ENCODE measurements at places on chromosomes 16 and 17. TPM values are rescaled to one million over a fixed set of nuclear protein-coding genes. Genes with fewer than 3 reads are reported as not detected.
A peak's percentile ranks its signal among the peaks of the same experiment; 100 is the strongest.

- no peak for DNase-seq
These were observed 104.9 kb downstream of the ADCY9 start for GRCh38 chr16:4011225-4011939.

GRCh38 chr17:19753051-19753509 lies 5.0 kb upstream of the ALDH3A1 start:
- peak; percentile 96 for DNase-seq

- DNase-seq: peak; percentile 37
These were observed 7.5 kb downstream of the SLC16A3 start for GRCh38 chr17:82236142-82236971.

GRCh38 chr17:222172-222571 lies 40.7 kb upstream of the DOC2B start:
- DNase-seq: no peak

The CLEC19A gene
- not detected for polyA plus RNA-seq

DNA sequence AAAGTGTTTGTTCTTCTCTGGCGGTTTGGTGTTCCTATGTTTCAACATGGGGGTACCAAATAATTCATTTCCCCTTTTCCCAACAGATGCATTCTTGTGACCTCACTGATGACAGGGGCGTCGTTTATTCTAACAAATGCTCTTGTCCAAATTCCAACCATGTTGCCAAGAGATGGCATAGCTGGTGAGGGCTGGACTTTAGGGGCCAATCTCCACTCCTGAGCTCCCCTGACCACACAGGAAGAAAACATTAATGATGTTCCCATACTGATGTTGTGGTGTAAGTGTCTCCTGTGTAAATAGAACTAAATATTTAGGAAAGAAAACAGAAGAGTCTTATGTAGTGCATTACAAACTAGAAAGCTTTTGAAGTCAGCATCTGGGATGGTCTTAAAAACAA lies 431.6 kb downstream of the CDH13 start:
- no peak for DNase-seq

DNA sequence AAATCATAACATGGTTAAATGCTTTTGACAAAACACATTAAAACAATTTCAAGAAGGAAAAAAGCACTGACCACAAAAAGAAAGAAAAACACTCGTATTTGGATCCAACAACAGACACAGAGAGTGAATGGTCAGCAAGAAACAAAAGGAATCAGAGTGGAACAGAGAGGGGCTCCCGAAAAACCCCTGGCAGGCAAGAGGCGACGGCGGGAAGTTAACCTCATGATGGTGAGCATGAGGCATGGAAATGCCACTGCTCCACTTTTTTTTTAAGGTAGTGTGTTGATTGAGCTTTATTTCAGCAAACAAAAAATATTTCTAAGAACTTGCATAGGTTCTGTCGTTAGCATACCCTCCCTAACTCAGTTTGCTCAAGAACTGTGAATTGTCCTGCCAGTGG lies 32.1 kb upstream of the ST6GALNAC1 start:
- no peak for DNase-seq

DNA sequence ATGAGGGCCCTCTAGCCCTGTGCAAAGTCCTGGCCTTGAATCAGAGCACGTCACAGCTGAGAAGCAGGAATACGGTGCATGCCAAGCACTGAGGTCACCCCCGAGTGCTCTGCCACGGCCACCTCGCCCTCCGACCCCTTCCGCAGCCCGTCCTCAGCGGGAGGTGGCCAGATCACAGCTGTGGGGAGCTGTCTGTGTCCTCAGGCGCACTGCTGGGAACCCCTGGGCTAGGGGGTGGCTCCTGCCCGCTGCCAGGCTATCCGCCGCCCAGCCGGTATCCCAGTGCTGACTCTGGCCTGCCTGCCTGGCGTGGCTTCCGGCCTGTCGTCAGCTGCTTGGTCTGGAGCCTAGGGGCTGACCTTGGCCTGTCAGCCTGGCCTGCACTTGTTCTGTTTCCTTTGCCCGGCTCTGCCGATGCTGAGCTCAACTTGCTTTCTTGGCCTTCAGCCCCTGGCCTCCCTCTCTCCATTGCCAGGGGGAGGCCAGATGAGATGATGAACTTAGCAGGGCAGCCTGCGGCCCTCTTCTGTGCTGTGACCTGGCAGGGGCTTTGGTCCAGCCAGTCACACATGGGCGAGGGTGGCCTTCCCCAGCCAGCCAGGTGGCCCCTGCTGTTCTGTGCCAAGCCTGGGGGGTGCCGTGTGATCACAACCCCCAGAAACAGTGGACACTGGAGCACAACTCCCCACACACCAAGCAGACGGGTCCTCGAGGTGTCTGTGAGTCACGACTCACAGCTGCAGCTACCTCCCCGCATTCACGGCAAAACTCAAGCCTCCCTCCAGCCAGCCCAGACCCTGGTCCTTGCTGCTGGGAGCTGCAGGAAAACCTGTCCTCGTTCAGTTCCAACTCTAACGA lies 77.3 kb downstream of the ZDHHC7 start:
- no peak for DNase-seq

GRCh38 chr16:48619979-48620378 lies 10.0 kb upstream of the N4BP1 start:
- no peak for DNase-seq

- DNase-seq: no peak
These were observed 3.3 kb downstream of the GAS2L2 start for GRCh38 chr17:35749560-35750412.

DNA sequence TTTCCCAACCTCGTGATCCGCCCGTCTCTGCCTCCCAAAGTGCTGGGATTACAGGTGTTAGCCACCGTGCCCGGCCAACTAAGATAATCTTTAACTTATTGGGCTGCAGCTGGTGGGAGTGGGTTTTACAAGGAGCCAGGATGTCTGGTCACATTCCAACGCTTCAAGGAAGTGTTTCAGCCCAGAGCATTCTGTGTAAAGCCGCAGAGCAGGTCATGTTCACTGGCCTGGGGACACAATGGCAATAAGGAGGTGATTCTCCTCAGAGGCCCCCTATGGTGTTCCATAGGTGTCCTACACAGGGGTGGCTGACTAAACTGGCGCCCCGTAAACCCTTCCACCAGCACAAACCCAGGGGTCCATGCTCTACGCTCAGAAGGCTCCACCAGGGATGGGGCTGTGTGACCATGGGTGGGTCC lies 1.2 kb downstream of the QPRT start:
- no peak for DNase-seq

DNA sequence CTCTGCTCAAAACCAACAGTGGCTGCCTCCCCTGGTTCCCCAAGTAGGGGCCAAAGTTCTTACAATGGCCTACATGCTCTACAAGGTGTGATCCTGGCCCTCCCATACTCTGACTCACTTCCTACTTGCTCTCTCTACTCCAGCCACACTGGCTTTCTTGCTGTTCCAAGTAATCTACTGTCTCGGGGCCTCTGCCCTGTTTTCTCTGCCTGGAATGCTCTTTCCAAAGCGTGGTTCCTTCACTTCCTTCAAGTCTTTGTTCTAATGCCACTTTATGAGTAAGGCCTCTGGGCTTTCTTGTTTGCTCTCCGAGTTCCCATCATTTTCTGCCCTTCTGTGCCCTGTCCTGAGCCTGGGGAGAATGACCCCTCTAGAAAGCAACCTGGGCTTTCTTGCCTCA lies 4.1 kb upstream of the CDH3 start:
- DNase-seq: peak; percentile 84

GRCh38 chr17:78125976-78126894 lies 2.3 kb downstream of the TMC6 start:
- DNase-seq: no peak

GRCh38 chr17:29591146-29591736 lies 1.7 kb upstream of the ANKRD13B start:
- DNase-seq: no peak

Data from mammary epithelial cell (primary cell).